ENCODE measurements at places on chromosomes 1 and 21.

- DNase-seq, result no peak
Measured at GRCh38 chr1:77534456-77534855, 148.0 kb downstream of the ZZZ3 start.

- no peak for DNase-seq
Measured at GRCh38 chr1:58786184-58786926, 2.5 kb upstream of the JUN start.

DNA sequence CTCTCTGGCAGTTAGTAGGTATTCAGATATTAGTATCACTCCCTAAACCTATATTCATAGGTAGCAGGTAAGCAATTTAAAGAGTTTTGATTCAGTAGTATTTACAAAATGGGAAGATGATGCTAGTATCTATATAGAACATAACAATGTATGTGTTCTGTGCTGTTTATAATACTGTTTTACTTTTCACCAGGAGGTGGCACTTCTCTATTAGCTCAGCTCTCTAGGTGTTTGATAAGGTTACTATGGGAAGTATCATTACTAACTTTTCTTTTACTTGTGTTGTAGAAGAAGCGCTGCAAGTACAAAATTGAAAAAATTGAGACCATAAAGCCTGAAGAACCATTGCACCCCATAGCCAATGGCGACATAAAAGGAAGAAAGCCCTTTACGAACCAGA, 49.4 kb upstream of the FASLG start:
- no peak for DNase-seq

- no peak for DNase-seq
Measured at GRCh38 chr1:198890214-198890930, 251.5 kb downstream of the PTPRC start.

GRCh38 chr1:48773133-48773532, 3.6 kb downstream of the BEND5 start:
- no peak for DNase-seq

DNA sequence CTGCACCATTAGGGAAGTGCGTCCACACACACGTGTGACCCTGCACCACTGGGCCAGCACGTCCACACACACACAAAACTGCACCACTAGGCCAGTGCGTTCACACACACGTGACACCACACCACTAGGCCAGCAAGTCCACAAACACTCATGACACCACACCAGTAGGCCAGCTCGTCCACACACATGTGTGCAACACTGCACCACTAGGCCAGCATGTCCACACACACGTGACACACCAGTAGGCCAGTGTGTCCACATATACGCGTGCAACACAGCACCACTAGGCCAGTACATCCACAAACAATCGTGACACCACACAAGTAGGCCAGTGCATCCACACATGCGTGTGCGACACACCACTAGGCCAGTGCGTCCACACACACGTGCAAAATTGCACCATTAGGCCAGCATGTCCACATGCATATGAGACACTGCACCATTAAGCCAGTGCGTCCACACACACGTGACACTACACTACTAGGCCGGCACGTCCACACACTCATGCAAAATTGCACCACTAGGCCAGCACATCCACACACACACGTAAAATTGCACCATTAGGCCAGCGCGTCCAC, 235.0 kb downstream of the SLC45A1 start:
- DNase-seq, result no peak

- DNase-seq, result no peak
Measured at GRCh38 chr1:6686294-6686693, 15.3 kb downstream of the DNAJC11 start.

DNA sequence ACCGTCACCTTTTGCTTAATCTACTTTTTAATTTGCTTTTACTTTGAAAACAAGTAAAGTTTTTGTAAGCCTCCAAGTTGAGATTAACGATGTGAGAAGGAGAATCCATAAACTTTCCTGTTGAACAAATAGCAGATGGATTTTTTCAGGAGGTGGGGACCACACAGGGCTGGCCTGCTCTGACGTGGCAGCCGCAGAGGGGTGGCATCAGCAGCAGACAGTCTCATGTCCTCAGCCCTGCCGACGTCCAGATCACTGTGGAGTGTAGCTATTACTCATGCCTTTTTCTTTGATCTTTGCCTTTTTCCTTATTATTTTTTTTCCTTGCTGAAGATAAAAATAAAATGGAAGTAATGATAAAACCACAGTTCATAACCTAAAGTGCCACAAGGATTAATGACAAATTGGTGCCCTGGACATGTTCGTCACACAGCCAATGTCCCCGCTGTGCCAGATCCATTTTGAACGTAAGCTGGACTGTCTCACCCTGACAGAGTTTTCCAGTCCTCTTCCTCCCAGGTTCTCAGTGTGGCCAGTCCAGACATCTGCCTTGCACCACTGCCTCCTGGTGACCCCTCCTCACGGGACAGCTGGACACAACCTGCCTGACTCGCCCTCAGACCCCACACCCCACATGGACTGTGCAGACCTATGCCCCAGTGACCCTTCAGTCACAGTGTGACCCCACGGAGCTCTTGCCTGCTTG, 15.4 kb upstream of the ZBTB21 start:
- no peak for DNase-seq

DNA sequence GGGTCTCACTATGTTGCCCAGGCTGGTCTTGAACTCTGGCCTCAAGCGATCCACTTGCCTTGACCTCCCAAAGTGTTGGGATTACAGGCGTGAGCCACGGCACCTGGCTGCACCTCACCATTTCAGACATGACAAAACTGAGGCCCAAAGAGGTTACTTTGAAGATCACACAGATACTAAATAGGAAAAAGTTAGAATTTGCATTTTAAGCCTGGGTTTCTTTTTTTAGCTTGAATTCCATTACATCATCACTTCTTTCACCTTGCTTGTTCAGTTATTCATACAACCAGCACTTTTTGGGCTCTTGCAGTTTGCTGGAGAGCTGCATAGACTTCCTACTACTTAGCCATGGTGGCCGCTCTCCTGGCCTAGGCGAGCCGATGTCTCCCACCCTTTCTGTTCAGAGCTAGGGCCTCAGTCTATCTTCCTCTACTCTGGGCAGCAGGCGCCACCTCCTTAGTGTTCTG, 16.3 kb upstream of the CD2 start:
- DNase-seq, result no peak

GRCh38 chr1:2344121-2344681, 47.2 kb downstream of the MORN1 start:
- DNase-seq, result no peak

DNA sequence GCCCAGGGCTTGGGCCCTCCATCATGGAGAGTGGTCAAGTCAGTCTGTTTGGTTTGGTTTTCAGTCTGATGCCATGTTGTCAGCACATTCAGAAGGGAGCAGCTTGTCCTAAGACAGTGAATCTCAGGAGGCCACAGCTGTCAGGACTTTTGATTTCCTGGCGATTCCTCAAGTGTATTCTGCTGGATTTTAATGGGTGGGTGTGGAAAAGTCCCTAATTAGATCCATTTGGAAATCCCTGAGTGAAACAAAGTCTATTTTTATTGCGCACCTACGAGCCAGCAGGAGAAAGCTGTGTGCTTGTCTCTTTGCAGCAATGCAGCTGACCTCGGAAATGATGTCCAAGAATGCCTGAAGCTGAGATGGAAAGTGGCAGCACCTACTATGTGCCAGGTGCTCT, 21.6 kb upstream of the FHAD1 start:
- no peak for DNase-seq

DNA sequence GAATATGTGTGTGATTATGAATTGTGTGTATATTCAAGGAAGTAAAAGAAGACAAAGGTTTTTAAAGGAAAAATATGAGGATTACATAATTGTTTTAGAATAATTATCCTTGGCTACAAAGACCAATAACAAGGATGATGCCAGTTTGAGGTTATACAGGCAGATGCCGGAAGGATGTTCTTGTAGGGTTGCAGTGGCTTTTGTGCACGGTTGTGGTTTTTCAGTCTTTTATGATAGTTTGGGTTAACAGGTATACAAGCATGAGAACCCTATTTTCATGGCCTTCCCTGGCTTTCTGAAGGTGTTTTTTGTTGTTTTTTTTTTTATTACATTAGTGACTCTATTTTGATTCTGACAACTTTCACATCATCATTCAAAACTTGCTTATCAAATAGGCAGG, 4.9 kb downstream of the CR2 start:
- no peak for DNase-seq

- DNase-seq, result no peak
Measured at GRCh38 chr1:11881749-11882441, 23.1 kb upstream of the NPPB start.

DNA sequence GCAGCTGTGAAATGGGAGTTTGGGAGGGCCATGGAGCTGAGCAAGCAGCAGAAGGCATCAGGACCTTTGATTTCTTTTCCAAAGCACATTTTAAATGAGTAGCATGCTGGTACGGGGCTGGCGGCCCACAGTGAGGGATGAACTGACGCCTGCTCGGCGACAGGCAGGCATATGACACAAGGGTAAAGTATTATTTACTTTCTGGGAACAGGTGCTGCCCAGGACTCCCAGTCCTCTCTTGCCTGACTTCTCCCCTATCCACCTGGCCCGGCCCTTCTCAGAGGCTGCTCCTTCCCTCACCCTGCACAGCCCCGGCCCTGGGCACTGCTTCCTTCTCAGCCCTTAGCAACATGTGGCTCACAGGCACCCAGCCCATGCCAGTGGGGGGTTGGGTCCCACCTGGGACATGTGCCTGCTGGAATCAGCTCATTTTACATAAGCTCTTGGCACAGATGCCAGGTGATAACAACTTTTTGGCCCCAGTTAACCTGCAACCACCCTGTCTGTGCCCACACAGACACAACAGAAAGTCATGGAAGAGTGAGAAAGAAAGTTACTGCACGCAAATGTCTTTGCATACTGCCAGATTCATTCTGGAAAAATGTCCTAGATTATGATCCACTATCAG, 112.3 kb upstream of the GADD45A start:
- DNase-seq, result no peak

- peak; percentile 36 for DNase-seq
Measured at GRCh38 chr1:181479137-181479745, 4.1 kb upstream of the CACNA1E start.

- no peak for DNase-seq
Measured at GRCh38 chr1:7893529-7894180, 40.8 kb upstream of the UTS2 start.

DNA sequence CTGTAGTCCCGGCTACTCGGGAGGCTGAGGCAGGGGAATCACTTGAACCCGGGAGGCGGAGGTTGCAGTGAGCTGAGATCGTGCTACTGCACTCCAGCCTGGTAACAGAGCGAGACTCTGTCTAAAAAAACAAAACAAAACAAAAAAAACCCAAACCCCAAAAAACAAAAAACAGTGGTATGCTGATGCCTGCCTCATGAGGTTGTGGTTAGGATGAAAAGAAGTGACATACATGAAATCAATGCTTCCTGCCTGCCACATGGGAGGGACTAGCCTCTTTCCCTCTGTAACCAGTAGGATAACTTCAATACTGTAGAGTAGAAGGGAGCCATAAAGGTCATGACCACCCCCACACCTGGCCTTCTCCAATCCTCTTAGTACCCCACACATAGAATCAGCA, 55.2 kb downstream of the TENT5C start:
- no peak for DNase-seq

GRCh38 chr1:109609881-109610280, 9.5 kb downstream of the GNAT2 start:
- no peak for DNase-seq

DNA sequence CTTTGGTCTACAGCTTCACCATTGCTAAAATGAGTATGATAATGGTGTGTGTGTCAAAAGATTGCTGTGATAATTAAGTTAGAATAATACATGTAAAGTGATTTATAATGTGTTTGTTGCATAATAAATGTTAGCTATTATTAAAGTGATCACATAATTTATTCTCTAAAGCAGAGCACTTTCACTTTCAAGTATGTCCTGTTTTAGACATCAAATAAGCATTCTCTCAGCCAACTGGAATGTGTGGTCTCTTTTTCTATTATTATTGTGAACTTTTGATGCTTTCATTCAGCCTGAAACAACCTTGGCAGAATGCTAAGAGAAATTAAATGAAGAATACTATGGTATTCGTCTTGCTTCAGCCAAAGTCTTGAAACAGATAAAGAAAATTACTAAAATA, 102.8 kb upstream of the COL11A1 start:
- DNase-seq, result no peak

GRCh38 chr1:8643542-8644536, 173.6 kb downstream of the RERE start:
- peak; percentile 58 for DNase-seq

DNA sequence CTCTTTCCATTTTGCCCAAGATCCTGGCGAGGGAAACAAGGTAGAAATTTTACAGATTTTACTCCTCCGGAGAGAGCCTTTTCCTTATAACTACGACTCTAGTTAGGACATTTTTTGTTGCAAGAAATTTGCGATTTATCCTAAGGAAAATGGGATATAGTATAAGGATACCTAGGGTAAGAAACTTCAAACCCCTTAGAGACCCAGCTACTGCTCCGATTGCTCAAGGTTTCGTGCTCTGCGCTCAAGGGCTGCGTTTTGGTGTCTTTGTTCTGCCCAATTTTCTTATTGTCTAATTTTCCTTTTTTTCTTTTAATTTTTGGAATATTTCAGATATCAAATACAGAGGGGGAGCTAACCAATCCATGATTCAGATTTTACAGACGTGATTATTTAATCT, 1.5 kb downstream of the TTC3 start:
- DNase-seq, result no peak

DNA sequence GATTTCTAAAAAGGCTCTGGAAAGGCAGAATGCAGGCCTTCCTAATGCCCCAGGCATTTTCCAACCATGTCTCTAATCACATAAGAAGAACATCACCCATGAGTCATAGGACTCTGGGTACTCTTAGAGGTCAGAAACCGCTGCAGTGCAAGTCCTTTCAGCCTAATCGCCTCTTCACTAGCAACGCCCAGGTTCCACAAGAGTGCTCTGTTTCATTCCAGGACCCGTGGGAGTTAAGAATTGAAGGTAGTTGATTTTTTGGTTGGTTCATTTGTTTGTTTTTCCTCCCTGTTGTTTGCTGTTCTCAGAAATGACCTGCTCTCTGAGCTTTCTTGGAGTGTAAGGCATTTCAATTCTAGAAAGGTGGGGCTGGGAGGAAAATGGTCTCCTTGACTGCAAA, 123.2 kb downstream of the NR5A2 start:
- DNase-seq, result no peak

DNA sequence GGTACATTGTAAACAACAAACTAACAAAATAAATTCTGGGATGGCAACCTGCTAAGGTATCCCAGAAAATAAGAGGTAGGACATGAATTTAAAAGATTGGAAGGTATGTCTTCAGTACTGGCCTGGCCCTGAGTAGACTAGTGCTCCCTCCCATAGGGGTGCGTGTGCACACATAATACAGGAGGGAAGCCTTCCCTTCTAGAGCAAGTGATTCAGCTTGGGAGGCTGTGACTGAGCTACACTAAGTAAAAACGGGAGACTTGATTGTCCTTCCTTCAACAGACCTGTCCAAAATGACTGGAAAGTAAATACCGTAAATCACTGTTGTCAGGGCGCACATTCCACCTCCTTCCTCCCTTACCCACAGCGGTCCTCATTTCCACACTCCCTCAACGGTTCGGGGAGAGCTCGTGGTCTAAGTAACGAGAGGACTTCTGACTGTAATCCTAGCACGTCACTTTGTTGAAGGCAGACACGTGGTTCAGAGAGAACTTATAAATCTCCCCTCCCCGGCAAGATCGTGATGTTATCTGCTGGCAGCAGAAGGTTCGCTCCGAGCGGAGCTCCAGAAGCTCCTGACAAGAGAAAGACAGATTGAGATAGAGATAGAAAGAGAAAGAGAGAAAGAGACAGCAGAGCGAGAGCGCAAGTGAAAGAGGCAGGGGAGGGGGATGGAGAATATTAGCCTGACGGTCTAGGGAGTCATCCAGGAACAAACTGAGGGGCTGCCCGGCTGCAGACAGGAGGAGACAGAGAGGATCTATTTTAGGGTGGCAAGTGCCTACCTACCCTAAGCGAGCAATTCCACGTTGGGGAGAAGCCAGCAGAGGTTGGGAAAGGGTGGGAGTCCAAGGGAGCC, at the start of gene TGFB2:
Gene TGFB2, plus strand, starts transcription at position 523 of the 859 bp plus-strand sequence. CDS start 1,366 bp downstream, outside the sequence.
- no peak for DNase-seq

All from NCI-H1930 (cell line).